Esophagus muscularis mucosa (tissue), 4 donors: ENCODE measurements at places on chromosomes 1 and 21. TPM values are rescaled to one million over a fixed set of nuclear protein-coding genes. Genes with fewer than 3 reads are reported as not detected.

DNA sequence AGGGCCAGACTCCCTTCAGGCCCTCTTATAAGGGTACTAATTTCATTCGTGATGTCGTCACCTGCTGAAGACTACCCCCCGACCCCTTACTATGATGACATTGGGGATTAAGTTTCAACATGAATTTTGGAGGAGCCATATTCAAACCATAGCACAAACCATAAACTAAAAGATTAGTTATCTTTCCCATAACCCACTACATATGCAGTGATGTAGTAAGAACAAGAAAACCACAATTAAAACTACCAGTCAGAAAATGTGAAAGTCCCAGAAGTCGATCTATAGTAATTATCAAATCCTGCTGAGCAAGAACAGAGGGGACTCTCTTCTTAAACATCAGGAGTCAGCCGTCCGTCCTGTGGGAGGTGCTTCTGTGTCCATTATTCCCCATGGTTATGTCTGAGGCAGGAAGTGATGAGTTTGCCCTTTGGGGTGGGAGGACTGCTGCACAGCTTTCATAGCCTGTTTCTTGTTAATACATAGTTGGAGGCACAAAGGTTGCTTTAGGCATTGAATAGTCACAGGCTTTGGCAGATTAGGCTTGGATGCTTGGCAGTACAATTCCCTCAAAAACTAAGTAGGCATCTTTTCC lies 35.9 kb upstream of the PTGFRN start:
- H3K27me3 ChIP-seq: no peaks in the 10 kb centered on the region
- no peak overlapping the region for H3K27ac ChIP-seq
- no peak for DNase-seq

- no peaks in the 10 kb centered on the region for H3K27me3 ChIP-seq
- no peaks in the 10 kb centered on the region for H3K4me1 ChIP-seq
- no peak overlapping the region for H3K4me3 ChIP-seq
- H3K36me3 ChIP-seq: peaks cover 17% of the 10 kb centered on the region
- DNase-seq: no peak
These were observed 79.8 kb downstream of the NFASC start for GRCh38 chr1:204950353-204951001.

- no peak overlapping the region for H3K27ac ChIP-seq
- peaks cover 68% of the 10 kb centered on the region for H3K27me3 ChIP-seq
- no peaks in the 10 kb centered on the region for H3K36me3 ChIP-seq
- DNase-seq: no peak
- H3K4me3 ChIP-seq: peak overlapping the region; percentile 57
- peaks cover 64% of the 10 kb centered on the region for H3K4me1 ChIP-seq
These were observed 1.1 kb downstream of the GFI1 start for GRCh38 chr1:92485381-92486250.

GRCh38 chr1:159089184-159089791 lies 12.7 kb upstream of the AIM2 start:
- H3K27me3 ChIP-seq: no peaks in the 10 kb centered on the region
- peaks cover 6% of the 10 kb centered on the region for H3K4me1 ChIP-seq
- H3K4me3 ChIP-seq: no peak overlapping the region
- DNase-seq: no peak
- no peak overlapping the region for H3K27ac ChIP-seq

DNA sequence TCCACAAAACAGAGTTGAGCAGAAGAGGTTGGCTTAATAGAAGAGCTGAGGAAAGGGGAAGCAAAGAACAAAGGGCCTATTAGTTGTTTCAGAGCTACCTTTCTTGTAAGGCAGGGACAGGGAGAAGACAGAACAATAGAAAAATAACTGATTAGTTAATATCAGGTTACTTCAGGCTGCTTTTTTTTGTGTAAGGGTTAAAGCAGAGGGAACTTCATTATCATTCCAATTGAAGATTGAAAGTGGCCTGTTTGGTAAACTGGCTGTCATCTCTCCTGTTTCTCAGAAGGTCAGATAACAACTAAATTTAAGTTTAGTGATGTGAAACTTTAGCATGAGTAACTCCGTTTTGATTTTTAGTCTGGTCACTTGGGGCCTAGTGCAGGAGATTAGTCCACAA lies 22.3 kb downstream of the CDC42 start:
- no peak for DNase-seq
- no peak overlapping the region for H3K4me3 ChIP-seq
- H3K27me3 ChIP-seq: no peaks in the 10 kb centered on the region
- H3K27ac ChIP-seq: no peak overlapping the region
- H3K4me1 ChIP-seq: peaks cover 84% of the 10 kb centered on the region

- no peak for DNase-seq
- peaks cover 17% of the 10 kb centered on the region for H3K36me3 ChIP-seq
- peaks cover 18% of the 10 kb centered on the region for H3K4me1 ChIP-seq
These were observed 706 bp downstream of the C21orf91 start for GRCh38 chr21:17818186-17819113.

- H3K27ac ChIP-seq: peak overlapping the region; percentile 34
- H3K27me3 ChIP-seq: no peaks in the 10 kb centered on the region
- H3K36me3 ChIP-seq: no peaks in the 10 kb centered on the region
- DNase-seq: no peak
These were observed 70.6 kb upstream of the GCLM start for GRCh38 chr1:93979718-93980319.

- no peak overlapping the region for H3K4me3 ChIP-seq
- H3K27me3 ChIP-seq: no peaks in the 10 kb centered on the region
- DNase-seq: no peak
These were observed 17.0 kb upstream of the ABCD3 start for GRCh38 chr1:94401206-94401605.

DNA sequence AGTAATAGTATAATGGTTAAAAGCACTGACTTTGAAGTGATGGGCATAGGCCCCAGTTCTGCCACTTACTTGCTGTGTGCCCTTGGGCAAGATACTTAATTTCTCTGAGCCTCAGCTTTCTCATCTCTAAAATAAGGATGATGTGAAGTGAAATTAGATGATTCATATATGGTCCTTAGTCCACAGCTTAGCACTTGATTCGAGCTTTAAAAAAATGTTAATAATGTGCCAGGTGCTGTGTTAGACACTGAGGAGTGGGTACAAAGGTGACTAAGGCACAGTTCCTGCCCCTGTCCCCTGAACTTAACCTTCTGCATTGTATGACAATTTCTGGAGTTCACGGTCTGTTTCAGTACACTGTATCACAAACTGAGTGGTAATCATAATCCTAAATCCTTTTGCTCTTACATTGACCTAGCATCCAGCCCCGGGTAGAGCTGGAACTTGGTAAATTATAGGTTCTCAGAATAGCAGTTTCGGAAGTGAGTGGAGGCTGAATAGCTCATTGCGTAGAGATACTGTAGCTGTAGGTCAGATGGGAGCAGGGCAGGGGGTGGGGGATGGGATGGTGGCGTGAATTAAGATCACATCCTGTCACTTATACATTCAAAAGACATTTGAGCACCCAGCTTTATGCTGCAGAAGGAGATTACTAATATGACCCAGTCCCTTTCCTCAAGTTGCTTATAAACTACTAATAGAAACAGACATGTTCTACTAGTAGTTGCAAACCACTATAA lies 1.5 kb downstream of the ZNF691 start:
- DNase-seq: no peak
- no peak overlapping the region for H3K27ac ChIP-seq
- peaks cover 24% of the 10 kb centered on the region for H3K4me1 ChIP-seq
- no peak overlapping the region for H3K4me3 ChIP-seq
- H3K36me3 ChIP-seq: peaks cover 29% of the 10 kb centered on the region

- H3K4me1 ChIP-seq: peaks cover 36% of the 10 kb centered on the region
- no peaks in the 10 kb centered on the region for H3K27me3 ChIP-seq
- no peaks in the 10 kb centered on the region for H3K36me3 ChIP-seq
- no peak overlapping the region for H3K4me3 ChIP-seq
- no peak for DNase-seq
These were observed 9.3 kb upstream of the SRARP start for GRCh38 chr1:15994590-15995351.

- H3K4me3 ChIP-seq: no peak overlapping the region
- H3K36me3 ChIP-seq: no peaks in the 10 kb centered on the region
- no peak overlapping the region for H3K27ac ChIP-seq
- H3K27me3 ChIP-seq: no peaks in the 10 kb centered on the region
- H3K4me1 ChIP-seq: no peaks in the 10 kb centered on the region
These were observed 135.4 kb upstream of the DUSP10 start for GRCh38 chr1:221877311-221877710.

- H3K27me3 ChIP-seq: no peaks in the 10 kb centered on the region
- no peak overlapping the region for H3K4me3 ChIP-seq
- peaks cover 8% of the 10 kb centered on the region for H3K4me1 ChIP-seq
- H3K27ac ChIP-seq: no peak overlapping the region
- DNase-seq: no peak
These were observed 53.5 kb downstream of the S1PR1 start for GRCh38 chr1:101290119-101290921.

DNA sequence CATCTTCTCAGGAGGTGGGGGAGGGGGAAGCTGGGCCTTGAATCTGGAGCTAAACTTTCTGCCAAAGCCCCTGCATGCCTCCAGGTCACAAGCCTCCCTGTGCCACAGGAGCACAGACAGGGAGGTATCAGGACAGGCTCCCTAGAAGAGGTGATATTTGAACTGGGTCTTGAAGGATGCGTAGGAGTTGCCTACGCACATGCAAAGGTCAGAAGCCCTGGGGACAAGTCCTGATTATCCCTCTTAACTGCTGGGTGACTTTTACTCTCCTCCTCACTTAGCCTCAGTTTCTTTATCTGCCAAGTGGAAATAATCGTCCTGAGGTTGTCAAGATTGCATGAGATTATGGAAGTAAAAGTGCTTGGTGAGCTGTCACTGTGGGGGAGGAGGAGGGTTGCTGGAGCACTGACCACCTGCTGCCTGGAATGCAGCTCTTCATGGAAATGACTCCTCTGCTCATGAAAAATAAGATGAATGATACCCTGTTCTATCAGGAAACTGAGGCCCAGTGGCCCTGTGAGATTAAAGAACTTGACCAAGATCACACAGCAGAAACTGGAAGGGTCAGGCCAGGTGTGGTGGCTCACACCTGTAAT lies 50.6 kb upstream of the LAPTM5 start:
- H3K4me1 ChIP-seq: peaks cover 36% of the 10 kb centered on the region
- no peak overlapping the region for H3K4me3 ChIP-seq
- no peaks in the 10 kb centered on the region for H3K27me3 ChIP-seq
- H3K27ac ChIP-seq: peak overlapping the region; percentile 79

GRCh38 chr1:172408958-172409357 lies 11.5 kb upstream of the C1orf105 start:
- no peak for DNase-seq
- no peaks in the 10 kb centered on the region for H3K4me1 ChIP-seq
- no peaks in the 10 kb centered on the region for H3K27me3 ChIP-seq
- H3K27ac ChIP-seq: no peak overlapping the region

- H3K27me3 ChIP-seq: no peaks in the 10 kb centered on the region
- H3K4me3 ChIP-seq: no peak overlapping the region
- DNase-seq: no peak
- H3K4me1 ChIP-seq: no peaks in the 10 kb centered on the region
These were observed 579.7 kb downstream of the PLA2G4A start for GRCh38 chr1:187408212-187409004.

GRCh38 chr1:8858112-8858668 lies 20.3 kb downstream of the ENO1 start:
- H3K27ac ChIP-seq: peak overlapping the region; percentile 34
- no peak for DNase-seq
- H3K4me3 ChIP-seq: no peak overlapping the region
- peaks cover 22% of the 10 kb centered on the region for H3K4me1 ChIP-seq
- no peaks in the 10 kb centered on the region for H3K27me3 ChIP-seq

DNA sequence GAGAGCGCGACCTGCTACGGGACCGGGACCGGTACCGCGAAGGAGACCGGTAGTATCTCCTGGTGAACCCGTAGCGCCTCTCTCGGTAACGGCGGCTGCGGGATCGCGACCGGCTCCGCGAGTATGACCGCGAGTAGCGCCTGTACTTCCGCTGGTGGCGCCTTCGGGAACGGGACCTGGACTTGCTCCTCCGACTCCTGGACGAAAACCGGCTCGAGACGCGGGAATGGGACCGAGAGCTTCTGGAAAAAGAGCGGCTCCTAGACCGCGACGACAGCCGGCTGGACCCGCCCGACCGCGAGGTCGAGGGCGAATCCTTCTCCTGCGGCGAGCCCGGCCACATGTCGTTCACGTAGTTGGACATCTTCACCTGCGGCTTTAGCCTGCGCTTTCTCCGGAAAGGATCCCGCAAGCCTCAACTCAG lies 642 bp downstream of the RSRP1 start:
- no peak for DNase-seq
- no peaks in the 10 kb centered on the region for H3K27me3 ChIP-seq
- peaks cover 30% of the 10 kb centered on the region for H3K36me3 ChIP-seq
- H3K4me3 ChIP-seq: peak overlapping the region; percentile 87

DNA sequence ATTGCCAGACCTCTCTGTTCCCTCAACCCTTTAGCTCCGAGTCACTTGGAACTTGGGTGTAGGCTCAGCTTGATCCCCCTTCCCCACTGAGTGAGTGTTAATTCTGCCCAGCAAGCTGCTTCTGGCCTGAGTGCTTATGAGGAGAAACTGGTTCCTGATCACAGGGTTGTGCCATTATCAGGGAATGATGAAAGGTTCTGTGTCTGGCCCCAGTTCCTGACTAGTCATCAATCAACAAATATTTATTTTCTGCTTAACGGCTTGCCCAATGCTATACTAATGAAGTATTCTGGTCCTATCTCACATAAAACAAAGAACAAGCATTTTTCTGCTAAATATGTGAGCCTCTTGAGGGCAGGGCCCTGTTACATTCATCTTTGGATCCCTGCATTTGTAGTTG lies 20.8 kb downstream of the CC2D1B start:
- no peaks in the 10 kb centered on the region for H3K27me3 ChIP-seq
- no peaks in the 10 kb centered on the region for H3K4me1 ChIP-seq

DNA sequence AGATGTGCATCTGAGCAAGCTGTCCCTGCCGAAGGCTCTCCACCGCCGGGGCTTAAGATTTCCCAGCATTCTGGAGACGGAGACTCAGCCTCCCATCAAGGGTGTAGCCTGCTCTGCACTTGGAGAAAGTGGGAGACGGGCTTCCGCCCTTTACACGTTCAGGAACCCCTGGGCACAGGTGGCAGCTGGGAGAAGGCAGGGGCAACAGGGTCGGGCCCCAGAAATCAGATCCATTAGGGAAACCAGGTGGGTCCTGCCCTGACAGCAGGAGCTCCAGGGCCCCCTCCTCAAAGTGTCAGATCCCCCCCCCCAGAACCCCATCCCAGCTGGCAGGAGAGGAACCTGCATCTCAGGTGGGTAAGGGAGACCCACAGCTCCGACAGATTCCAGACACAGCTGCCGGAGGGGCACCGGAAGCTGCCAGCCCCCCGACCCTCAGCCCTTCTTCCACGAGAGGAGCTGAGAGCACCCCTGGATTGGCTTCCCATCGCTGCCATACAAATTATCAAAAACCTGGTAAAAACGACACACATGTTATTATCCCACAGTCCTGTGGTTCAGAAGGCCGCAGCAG lies 236.6 kb downstream of the NPHP4 start:
- no peak for DNase-seq
- H3K4me1 ChIP-seq: peaks cover 14% of the 10 kb centered on the region
- no peak overlapping the region for H3K4me3 ChIP-seq
- no peak overlapping the region for H3K27ac ChIP-seq
- H3K36me3 ChIP-seq: no peaks in the 10 kb centered on the region

- H3K36me3 ChIP-seq: peaks cover 14% of the 10 kb centered on the region
- H3K4me3 ChIP-seq: no peak overlapping the region
- no peak for DNase-seq
- no peak overlapping the region for H3K27ac ChIP-seq
- H3K4me1 ChIP-seq: peaks cover 6% of the 10 kb centered on the region
These were observed 10.4 kb downstream of the CBR3 start for GRCh38 chr21:36145259-36145658.

Gene LRIG2
- 12.0 TPM for total RNA-seq

Gene TAS1R1
- not detected for total RNA-seq

Gene OLIG2
- not detected for total RNA-seq

Gene KCNE2
- total RNA-seq: not detected

Gene KCNJ6
- total RNA-seq: under 0.01 TPM

Gene CDK18
- total RNA-seq: 4.8 TPM

Gene KRTAP20-4
- total RNA-seq: not detected

Gene KMO
- total RNA-seq: 0.83 TPM

Gene RPE65
- total RNA-seq: not detected

Gene S100A14
- total RNA-seq: not detected

Gene CA6
- total RNA-seq: not detected
